ENCODE measurements at places on chromosomes 1 and 21.
A peak's percentile ranks its signal among the peaks of the same experiment; 100 is the strongest.

DNA sequence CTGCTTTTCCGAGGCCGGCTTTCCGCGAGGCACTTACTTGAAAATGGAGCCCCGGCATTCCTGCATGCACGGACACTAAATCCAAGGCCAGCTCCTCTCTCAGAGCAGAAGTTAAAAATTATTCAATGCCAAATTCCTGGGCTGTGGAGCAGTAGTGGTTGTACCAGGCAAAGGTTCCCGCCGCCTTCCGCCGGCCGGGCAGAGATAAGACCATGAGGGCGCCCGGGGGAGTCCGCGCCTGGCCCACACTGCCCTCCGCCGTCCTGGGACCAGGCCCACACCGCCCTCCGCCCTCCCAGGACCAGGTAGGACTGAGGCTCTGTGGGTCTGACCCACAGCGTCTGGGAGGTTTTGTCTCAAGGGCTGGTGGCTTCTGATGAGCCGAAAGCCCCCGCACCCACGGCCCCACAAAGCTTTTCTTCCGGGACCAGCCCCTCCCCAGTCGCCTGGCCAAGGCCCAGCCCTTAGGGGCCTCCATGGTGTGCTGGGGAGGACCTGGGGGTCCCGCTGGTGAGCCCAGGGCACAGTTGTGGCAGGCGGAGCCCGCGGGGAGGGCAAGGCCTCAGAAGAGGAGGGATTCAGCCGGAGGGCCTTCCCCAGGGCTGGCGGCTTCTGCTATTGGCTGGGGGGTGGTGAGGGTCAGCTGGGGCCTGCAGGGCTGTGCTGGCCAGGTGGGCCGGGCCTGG, 12.7 kb upstream of the C1orf159 start:
- no peak for DNase-seq

DNA sequence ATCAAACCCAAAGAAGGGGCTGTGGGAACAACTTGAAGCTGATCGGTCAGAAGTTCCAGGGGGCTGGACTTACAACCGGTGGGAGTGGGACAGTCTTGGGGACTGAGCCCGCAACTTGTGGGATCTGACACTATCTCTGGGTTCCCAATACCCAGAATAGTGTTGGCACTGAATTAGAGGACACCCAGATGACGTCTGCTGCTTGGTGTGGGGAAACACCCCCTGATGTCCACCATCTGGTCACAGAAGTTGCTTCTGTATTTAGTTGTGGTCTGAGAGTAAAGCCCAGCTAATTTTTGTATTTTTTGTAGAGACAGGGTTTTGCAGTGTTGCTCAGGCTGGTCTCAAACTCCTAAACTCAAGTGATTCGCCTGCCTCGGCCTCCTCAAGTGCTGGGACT, 28.8 kb downstream of the SERBP1 start:
- DNase-seq, result no peak

GRCh38 chr1:156295391-156295947, at the start of gene GLMP:
Gene GLMP (minus strand): TSS chr1:156295679. CDS start chr1:156295645, 34 bp downstream.
- peak; percentile 78 for DNase-seq

DNA sequence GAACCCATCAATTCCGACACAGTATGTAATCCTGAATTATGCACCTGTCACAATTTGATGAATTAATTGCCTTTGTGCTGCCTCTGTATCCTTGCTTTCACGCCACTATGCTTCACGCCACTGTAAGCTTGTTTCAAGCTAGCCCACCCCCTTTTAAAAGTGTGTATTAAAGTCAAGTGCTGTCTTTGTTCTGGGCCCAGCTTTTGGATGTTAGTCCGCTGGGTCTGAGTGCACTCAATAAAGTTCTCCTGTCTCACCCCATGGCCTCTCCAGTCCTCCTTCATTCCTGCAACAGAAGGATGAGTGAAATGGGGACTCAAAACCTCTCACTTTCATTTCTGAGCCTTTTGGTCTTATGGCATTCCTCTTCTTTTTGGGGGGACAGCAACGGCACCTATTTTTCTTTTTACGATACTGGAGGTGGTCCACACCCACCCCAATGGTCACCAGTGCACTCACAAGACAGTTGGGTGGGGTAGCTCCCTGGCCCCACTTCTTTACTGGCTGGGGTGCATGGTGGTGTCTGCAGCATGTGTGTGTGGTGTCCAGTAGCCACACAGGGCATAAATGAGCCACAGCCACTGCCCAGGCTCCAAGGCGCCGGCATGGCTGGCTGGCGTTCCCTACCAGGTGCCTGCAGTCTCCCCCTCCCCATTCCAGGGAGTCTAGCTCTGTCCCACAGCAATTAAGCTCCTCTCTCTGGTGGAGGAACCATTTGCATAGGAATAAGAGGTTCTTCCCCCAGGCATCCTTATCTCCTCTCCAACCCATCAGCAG, 1.8 kb downstream of the THEM4 start:
- DNase-seq, result no peak

GRCh38 chr1:74771913-74772515, 39.1 kb downstream of the TYW3 start:
- DNase-seq, result peak; percentile 25

Measured in AG08396 (cell line).